ENCODE measurements at places on chromosomes 5 and 9. TPM values are rescaled to one million over a fixed set of nuclear protein-coding genes. Genes with fewer than 3 reads are reported as not detected.

CSF1R gene
- 48.7 TPM for total RNA-seq

FOXD4 gene
- 0.75 TPM for total RNA-seq

DNA sequence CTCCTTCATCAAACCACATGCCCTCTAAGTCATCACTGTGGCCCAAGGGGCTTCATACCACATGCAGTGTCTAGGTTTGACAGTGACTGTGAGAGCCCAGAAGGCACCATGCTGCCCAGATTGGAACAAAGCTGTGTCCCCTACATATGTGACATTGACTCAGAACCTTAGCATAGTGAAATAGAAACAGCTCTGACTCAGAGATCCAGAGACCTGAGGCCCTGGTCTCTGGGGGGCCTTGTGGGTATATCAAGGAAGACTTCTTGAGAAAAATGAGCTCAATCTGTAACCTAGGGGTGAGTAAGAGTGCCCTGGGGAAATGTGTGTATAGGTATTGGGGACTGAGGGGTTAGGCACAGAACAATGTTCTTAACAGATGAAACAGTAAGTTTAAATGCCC, 7.1 kb upstream of the ENTREP1 start:
- DNase-seq, result no peak

PRRX2 gene
- total RNA-seq, result 1.1 TPM

DNA sequence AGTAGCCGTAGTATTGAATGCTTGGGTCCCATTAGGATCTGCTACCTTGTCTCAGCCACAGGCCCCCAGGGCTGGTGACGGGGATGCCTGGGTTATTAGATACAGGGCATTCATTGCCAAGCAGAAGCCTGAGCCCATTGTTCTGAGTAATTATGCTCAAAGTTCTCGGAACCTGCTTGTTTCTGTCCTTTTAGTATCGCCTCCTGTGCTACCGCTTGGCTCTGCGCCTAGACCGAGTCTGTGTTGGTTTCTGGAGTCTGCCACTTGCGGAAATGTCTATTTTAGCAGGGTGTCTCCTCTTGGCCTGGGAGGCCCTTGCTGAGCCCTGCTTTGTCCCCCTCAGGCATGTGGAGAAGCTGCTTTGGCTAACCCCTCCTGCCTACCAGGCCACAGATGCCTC, 506.1 kb downstream of the BNC2 start:
- no peak for DNase-seq

- no peak for DNase-seq
These were observed 247.9 kb downstream of the HSPA4 start for GRCh38 chr5:133299728-133300127.

RGS3 gene
- 71.1 TPM for total RNA-seq

Measured in upper lobe of right lung (tissue), 1 donor.